ENCODE measurements at places on chromosomes 1 and 21.
A peak's percentile ranks its signal among the peaks of the same experiment; 100 is the strongest.

- DNase-seq: peak; percentile 80
Measured at GRCh38 chr1:184407816-184408510, 21.1 kb downstream of the C1orf21 start.

DNA sequence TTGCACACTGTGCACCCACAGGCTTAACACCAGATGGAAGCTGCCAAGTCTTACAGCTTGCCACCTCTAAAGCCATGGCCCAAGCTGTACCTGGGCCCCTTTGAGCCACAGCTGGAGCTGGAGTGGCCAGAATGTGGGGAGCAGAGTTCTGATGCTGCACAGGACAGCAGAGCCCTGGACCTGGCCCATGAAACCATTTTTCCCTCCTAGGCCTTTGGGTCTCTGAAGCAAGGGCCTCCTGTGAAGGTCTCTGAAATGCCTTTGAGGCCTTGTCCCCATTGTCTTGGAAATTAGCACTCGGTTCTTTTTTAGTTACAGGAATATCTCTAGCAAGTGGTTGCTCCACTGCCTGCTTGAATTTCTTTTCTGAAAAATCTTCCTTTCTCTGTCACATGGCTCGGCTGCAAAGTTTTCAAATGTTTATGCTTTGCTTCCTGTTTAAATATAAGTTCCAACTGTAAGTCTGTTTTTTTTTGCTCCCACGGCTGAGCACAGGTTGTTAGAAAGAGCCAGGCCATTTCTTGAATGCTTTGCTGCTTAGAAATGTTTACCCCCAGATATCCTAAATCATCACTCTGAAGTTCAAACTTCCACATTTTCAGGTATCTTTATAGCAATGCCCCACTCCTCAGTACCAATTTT is 156.8 kb upstream of the GORAB start:
- DNase-seq: no peak

DNA sequence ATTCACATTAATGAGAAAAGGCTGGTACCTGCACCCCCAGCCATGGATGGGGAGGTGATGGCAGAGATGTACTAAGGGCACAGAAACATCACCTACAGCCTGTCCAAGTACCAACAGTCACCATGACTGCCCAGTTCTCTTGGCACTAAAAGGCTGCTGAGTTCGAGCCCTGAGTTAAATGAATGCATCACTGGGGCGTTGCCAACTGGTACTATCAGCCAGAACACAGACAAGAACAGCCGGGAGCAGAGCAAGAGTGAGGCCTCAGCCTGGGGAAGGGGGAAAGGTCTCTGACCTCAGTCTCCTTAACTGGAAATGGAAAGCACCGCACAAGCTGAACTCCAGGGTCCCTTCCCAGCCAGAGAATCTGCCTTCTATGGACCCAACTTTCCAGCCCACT is 60.5 kb downstream of the GLIS1 start:
- DNase-seq: no peak

DNA sequence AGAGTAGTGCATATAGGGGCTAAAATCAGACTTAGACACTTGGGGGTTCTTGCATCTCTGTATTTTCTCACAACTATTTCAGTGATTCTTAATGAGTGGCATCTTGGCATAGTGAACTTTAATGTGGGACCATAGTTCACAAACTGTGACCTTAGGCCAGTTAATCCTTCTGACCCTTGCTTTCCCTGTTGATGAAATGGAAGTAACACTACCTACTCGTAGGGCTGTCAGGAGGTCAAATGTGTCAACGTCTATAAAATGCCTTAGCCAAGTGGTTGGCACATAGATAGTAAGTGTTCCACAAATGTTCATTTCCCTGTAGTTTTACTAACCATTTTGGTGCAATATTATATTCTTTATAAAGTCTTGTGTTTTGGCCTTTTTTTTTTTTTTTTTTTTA is 49.4 kb downstream of the DYRK1A start:
- no peak for DNase-seq

GRCh38 chr1:92543131-92544055 is 56.7 kb upstream of the GFI1 start:
- no peak for DNase-seq

DNA sequence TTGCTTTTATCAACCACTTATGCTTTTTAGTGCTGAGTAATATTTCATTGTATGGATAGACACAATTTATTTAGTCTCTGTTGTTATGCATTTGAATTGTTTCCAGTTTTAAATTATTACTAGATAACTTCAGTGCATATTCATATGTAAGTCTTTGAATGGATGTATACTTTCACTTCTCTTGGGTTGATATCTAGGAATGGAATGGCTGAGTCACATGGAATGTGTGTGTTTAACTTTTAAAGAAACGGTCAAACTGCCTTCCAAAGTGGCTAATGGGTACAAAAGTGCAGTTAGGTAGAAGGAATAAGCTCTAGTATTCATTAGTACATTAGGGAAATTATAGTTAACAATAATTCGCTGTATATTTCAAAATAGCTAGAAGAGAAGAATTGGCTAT is 82.4 kb downstream of the NPHS2 start:
- DNase-seq: peak; percentile 21

- DNase-seq: no peak
Measured at GRCh38 chr1:220454155-220454777, 73.7 kb upstream of the MARK1 start.

DNA sequence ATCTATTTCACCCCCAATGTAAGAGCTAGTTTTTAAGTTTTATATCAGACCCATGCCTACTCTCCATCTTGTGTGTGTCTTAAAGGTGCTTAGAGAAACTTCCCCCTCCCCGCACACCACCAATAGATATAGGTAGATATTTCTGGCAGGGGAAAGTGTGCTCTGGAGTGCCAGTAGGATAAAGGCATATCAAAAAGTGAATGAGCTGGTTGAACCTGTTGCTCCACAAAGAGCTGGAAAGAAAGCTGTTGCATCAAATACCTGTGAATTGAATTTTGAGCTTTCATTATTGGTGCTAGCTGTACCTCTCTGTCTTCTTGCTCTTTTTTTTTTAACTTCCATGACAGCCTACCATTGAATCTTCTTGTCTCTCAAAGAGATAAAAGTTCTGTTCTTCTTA is 32.8 kb downstream of the ARID1A start:
- no peak for DNase-seq

GRCh38 chr1:64599242-64599641 is 129.3 kb downstream of the CACHD1 start:
- DNase-seq: no peak

DNA sequence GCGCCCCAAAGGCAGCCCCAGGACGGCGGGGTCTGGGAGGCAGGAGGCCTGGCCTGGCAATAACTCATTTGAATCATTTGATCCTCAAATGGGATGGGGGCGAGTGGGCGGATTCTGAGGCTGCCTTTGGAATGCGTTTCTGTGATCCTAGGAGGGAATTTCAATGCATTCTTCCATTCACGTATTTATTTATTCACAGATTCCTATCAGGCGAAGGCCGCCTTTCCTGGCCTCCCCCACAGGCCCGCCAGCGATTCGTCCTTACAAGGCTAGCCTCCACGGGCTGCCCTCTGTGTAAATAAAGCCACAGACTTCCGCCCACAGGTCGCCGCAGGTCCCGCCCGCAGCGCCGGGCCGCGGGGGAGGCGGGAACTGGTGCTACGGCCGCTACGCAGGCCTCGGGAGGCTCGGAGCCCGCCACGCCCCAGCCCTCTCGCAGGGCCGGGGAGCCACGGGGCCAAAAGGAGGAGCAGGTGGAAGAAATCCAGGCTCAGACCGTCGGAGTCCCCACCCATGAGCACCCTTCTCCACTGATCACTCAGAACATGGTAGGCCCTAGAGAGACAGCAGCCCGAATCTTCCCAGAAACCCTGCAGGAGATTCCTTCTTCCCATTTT is 31.3 kb upstream of the JUN start:
- DNase-seq: peak; percentile 99

GRCh38 chr1:25994402-25995150 is 3.3 kb downstream of the PAFAH2 start:
- DNase-seq: no peak

DNA sequence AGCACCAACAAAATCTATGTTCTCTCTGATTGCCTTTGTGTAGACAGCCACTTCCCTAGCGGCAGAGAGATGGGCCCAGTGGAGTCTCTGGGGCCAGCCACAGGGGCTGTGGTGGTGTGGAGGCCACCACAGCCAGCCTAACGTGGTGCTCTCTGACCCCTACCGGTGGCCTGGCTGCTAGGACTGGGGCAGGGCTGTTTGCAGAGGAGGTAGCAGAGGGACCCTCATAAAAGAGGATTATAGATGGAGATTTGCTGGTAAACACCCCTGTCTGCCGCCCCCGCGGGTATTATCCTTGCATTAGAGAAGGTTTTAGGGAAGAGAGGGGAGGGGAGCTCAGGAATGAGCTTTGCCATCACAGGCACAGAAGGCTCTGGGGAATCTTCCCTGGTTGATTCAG is 310.3 kb upstream of the VAMP3 start:
- DNase-seq: no peak

- DNase-seq: peak; percentile 68
Measured at GRCh38 chr1:81682490-81682889, 118.2 kb upstream of the ADGRL2 start.

GRCh38 chr21:44710756-44711326 is 531 bp downstream of the TSPEAR start:
- DNase-seq: no peak

DNA sequence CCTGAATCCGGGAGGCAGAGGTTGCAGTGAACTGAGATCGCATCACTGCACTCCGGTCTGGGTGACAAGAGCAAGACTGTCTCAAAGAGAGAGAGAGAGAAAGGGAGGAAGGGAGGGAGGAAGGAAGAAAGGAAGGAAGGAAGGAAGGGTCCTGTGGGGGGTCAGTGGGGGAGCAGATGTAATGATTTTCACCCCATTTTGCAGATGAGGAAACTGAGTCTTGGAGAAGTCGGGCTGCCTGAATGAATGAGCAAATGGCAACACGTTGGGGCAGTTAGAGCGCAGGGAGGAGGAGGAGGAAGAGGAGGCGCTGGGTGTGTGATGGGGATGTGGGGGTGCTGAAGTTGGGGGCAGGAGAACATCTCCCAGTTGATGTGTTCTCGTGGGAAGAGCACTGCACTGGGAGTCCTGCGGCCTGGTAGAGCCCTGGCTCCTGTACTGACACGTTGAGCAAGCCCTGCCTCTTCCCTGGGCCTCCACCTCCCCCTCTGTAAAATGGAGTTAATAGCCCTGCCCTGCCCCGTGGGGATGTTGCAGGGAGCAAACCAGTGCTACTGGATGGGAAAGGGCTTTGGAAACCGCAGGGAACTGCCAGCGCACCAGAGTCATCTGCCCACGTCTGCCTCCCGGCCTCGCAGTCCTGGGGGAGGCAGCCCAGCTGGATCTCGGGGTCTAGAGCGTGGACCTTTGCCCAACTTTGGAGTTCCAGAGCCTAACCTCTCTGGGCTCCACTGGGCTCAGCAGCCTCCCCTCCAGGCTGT is 103.2 kb upstream of the CASZ1 start:
- no peak for DNase-seq

DNA sequence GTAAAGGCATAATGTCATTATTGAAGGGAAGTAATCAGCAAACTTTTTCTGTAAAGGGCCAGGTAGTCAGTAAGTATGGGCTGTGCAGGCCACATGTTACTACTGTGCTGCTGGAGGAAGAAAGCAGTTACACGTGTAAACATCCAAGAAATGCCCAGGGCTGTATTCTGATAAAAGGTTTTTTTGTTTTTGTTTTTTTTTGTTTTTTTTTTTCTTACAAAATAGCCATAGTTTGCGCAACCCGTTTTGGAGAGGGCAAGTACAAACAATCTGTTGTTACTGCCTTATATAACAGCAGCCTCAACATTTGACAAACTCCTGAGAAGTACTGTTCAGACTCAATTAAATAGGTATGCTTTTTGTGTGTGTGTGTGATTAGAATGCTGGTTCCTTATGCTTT is 26.7 kb upstream of the MTMR11 start:
- no peak for DNase-seq

DNA sequence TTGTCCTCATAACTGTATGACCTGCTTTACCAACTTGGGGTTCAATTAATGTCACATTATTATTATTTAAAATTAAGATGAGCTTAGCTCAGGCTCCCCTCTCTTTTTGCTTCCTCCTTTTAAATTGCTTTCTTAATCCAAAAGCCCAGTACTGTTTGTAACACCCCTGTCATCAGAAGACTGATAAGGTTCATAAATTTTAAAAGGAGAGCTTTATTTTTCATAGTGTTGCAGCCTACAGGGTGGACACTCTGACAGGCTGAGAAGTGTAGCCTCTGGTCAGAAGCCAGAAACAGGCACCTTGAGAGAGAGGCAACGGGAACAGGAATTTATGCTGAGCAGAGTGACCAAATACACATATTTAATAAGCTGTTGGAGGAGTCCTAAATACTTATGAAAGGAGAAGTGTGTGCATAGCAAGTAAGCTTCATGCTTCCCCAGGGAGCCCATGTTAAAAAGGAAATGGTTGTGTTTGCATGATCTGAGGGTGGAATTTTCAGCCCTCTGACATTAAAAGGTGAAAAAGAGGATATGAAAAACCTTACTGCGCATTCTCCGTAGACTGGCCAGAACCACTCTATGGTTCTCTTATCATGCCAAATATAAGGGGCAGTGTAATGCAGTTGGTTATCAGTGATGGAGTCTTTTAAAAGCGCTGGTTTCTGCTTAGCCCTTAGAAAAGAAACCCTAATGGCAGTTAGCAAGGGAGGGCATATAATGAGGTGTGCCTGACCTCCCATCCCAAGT is 30.5 kb upstream of the FGGY start:
- no peak for DNase-seq

DNA sequence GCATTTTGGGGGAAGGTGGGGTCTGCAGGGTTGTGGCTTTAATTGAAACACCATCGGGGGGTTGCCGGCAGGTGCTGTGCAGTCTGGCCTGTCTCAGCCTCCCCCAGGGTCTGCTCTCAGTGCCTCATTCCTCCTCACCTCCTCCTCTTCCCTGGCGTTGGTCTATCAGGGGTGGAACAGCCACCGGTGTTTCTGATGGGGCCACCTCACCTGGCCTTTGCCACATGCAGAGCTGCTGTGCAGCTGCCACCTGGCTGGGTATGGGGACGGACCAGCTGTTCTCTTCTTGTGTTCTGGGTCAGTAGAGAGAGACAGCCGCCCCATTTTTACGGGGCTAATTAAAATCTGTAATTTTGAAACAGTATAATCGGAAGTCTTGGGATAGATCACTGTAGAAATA is 53.9 kb downstream of the SPSB1 start:
- no peak for DNase-seq

DNA sequence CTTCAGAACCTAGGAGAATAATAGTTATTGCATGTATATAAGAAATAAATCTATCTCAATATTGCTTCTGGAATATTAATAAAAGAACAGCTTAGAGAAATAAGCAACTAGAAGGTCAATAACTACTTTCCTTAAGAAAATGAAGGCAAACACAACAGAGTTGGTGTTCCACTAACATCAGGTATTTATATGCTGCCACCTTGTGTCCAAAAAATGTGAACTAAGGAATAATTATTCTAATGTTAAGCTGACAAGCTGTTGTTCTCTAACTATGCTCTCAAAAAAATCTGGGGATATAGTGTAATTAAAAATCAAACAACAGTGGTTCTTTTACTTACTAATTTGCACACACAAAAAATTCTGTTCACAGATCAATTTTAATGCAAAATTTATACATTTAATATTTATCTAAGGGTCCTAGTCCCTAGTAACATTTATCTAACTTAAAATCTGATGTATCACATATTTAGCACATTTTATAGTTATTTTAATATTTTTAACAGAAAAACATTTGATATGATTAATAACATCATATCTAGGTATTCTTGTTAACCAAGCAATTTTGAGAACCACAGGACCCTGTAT is 39.6 kb downstream of the UCHL5 start:
- DNase-seq: peak; percentile 72

All from iris pigment epithelial cell (primary cell).